Urinary bladder (tissue), 4 donors: ENCODE measurements at places on chromosomes 1 and 21.

GRCh38 chr1:175174309-175175102, 18.1 kb downstream of the KIAA0040 start:
- no peak for DNase-seq

DNA sequence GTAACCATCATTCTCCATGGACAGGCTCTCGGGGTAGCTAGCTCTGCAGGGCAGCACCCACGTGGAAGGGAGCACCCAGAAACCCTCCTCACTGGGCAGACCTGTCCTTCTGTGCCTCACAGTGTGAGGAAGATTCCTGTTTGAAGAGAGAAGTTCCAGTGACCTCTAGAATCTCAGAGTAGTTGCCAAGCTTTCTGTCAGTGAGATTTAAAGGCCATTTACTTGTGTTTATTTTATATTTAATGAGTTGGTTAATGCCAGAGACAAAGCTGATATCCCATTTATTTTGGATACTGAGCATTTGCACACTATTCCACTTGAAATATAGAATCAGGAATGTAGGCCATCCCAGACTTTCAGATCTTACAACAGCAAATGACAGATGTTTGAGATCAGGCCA, 28.7 kb downstream of the MTARC1 start:
- DNase-seq, result no peak

DNA sequence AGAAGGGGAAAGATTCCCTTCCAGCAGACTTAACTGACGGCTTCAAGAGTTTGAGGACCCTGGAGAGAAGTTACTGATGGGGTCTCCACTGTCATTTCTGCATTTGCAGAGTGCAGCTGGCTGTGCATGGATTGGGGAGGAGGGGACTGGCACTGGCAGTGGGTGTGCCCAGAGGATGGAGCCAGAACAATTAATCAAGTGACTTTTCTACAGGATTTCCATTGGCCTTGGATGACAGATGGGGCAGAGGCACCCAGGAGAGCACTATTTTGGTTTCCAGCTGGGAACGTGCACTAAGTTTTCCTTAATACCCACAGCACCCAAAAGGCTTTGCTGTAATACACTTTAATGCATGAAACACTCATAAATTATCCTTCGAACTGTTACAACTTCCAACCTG, 1.3 kb downstream of the NGF start:
- DNase-seq, result no peak

DNA sequence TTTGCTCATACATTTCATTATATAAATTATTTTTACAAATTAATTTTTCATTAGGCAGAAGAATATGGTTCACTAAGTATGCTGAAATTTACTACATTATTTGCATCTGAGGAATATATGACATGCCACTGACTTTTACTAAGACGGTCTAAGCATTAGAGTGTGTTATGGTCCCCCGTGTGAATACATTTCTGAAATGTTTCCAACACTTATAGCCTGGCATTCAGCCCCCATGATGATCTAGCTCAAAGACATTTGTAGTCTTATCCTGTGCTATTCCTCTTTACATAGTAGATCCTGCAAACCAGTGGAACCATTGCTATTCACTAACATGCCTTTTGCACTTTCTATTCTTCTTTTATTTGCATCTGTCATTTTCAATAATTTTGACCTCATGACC, 1878.0 kb downstream of the MRPL39 start:
- DNase-seq, result no peak

- DNase-seq, result no peak
These were observed 13.2 kb downstream of the HMGB4 start for GRCh38 chr1:33876970-33877650.

GRCh38 chr21:33657124-33657820, 15.0 kb downstream of the ITSN1 start:
- DNase-seq, result no peak

- DNase-seq, result no peak
These were observed 2.8 kb downstream of the VPS72 start for GRCh38 chr1:151187205-151187604.
